ENCODE measurements at places on chromosomes 5 and 9.

- H3K4me1 ChIP-seq = no peaks in the 10 kb centered on the region
- H3K36me3 ChIP-seq = no peaks in the 10 kb centered on the region
- no peaks in the 10 kb centered on the region for H3K27me3 ChIP-seq
- H3K27ac ChIP-seq = no peak overlapping the region
Observed at GRCh38 chr5:156825688-156826087, 24.4 kb upstream of the PPP1R2B start.

DNA sequence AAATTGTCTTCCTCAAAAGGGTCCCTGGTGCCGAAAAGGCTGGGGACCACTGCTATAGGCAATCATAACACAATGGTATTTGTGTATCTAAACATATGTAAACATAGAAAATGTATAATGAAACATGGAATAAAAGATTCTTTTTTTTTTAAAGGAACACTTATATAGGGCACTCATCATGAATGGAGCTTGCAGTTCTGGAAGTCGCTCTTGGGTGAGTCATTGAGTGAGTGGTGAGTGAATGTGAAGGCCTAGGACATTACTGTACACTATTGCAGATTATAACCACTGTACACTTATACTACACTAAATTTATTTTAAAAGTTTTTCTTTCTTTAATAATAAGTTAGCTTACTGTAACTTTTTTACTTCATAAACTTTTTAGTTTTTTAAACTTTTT, 176.4 kb downstream of the ARRDC3 start:
- H3K27ac ChIP-seq = no peak overlapping the region
- H3K4me1 ChIP-seq = peaks cover 7% of the 10 kb centered on the region
- no peak overlapping the region for H3K4me3 ChIP-seq
- no peaks in the 10 kb centered on the region for H3K27me3 ChIP-seq
- no peak for DNase-seq

- no peaks in the 10 kb centered on the region for H3K4me1 ChIP-seq
- H3K27me3 ChIP-seq = no peaks in the 10 kb centered on the region
- no peak overlapping the region for H3K4me3 ChIP-seq
- H3K36me3 ChIP-seq = no peaks in the 10 kb centered on the region
- H3K27ac ChIP-seq = no peak overlapping the region
Observed at GRCh38 chr9:126773004-126773607, 31.7 kb upstream of the ZBTB43 start.

GRCh38 chr5:150904479-150905311, at the start of gene ZNF300:
Gene ZNF300 (minus strand): TSS chr5:150904980. CDS start chr5:150903155, 1,825 bp downstream.
- H3K4me3 ChIP-seq = peak within 1 kb of the TSS; percentile 63
- H3K4me1 ChIP-seq = no peaks in the 10 kb centered on the region
- DNase-seq = peak; percentile 88
- H3K36me3 ChIP-seq = no peaks in the 10 kb centered on the region

DNA sequence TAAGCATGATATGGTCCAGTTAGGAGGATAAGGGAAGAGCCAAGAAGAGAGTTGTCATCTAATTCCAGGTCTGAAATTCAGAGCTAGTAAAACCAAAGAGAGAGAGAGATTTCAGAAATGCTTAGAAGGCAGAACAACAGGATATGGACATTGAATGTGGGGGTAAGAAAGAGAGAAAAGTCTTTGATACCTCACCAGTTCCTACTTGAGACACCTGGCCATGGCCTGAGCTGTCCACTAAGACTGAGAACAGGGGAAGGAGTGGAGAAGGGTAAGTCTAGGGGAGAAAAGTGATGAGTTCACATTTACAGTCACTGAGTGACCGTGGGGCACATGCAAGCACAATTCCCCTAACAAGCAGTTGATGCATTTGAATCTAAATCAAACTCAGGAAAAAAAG, 35.5 kb downstream of the TIMD4 start:
- no peak overlapping the region for H3K27ac ChIP-seq
- no peaks in the 10 kb centered on the region for H3K36me3 ChIP-seq
- no peaks in the 10 kb centered on the region for H3K4me1 ChIP-seq
- DNase-seq = no peak

GRCh38 chr9:36194326-36195000, 3.7 kb downstream of the CLTA start:
- H3K36me3 ChIP-seq = no peaks in the 10 kb centered on the region
- no peaks in the 10 kb centered on the region for H3K27me3 ChIP-seq
- no peak overlapping the region for H3K4me3 ChIP-seq

GRCh38 chr5:17412760-17413671, 85.0 kb upstream of the TAF11L2 start:
- H3K4me3 ChIP-seq = no peak overlapping the region
- H3K4me1 ChIP-seq = no peaks in the 10 kb centered on the region
- no peak overlapping the region for H3K27ac ChIP-seq
- no peaks in the 10 kb centered on the region for H3K36me3 ChIP-seq
- H3K27me3 ChIP-seq = no peaks in the 10 kb centered on the region

DNA sequence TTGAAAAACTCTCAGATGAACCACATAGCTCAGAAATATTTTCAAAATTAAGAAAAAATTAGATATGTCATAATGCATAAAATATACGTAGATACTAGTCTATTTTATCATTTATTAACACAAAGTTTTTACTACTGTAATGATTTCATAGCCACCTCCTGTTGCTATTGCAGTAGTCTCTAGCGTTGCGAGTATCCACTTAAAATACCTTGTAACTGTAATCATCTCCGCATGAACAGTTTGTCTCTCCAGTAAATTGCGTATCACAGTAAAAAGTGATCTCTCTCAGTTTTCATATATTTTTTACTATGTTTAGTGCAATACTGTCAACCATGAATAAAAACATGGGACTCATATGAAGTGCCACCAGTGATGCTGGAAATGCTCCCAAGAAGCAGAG, 417.9 kb upstream of the ZNF462 start:
- no peak for DNase-seq
- no peak overlapping the region for H3K4me3 ChIP-seq
- H3K27ac ChIP-seq = no peak overlapping the region
- H3K4me1 ChIP-seq = no peaks in the 10 kb centered on the region

- no peak overlapping the region for H3K4me3 ChIP-seq
- no peak for DNase-seq
- no peaks in the 10 kb centered on the region for H3K36me3 ChIP-seq
- peaks cover 1% of the 10 kb centered on the region for H3K4me1 ChIP-seq
Observed at GRCh38 chr9:38019731-38020130, 49.3 kb downstream of the SHB start.

- no peaks in the 10 kb centered on the region for H3K4me1 ChIP-seq
- no peaks in the 10 kb centered on the region for H3K27me3 ChIP-seq
- H3K4me3 ChIP-seq = no peak overlapping the region
- no peaks in the 10 kb centered on the region for H3K36me3 ChIP-seq
- no peak overlapping the region for H3K27ac ChIP-seq
Observed at GRCh38 chr9:32398207-32398606, 13.8 kb downstream of the ACO1 start.

GRCh38 chr5:158212917-158213316, 354.0 kb upstream of the CLINT1 start:
- no peak overlapping the region for H3K27ac ChIP-seq
- H3K36me3 ChIP-seq = no peaks in the 10 kb centered on the region
- DNase-seq = no peak
- H3K4me1 ChIP-seq = no peaks in the 10 kb centered on the region

GRCh38 chr5:56700711-56701110, 114.6 kb upstream of the MAP3K1 start:
- H3K4me1 ChIP-seq = no peaks in the 10 kb centered on the region
- DNase-seq = no peak
- no peaks in the 10 kb centered on the region for H3K27me3 ChIP-seq

- no peaks in the 10 kb centered on the region for H3K27me3 ChIP-seq
- H3K4me1 ChIP-seq = no peaks in the 10 kb centered on the region
- H3K4me3 ChIP-seq = no peak overlapping the region
- DNase-seq = no peak
- no peak overlapping the region for H3K27ac ChIP-seq
- H3K36me3 ChIP-seq = no peaks in the 10 kb centered on the region
Observed at GRCh38 chr9:89679016-89679415, 74.2 kb downstream of the GADD45G start.

- no peaks in the 10 kb centered on the region for H3K27me3 ChIP-seq
- H3K4me1 ChIP-seq = no peaks in the 10 kb centered on the region
- DNase-seq = no peak
- no peak overlapping the region for H3K4me3 ChIP-seq
- H3K27ac ChIP-seq = no peak overlapping the region
Observed at GRCh38 chr9:83281306-83282255, 218.6 kb upstream of the RASEF start.

GRCh38 chr9:4574657-4575243, 84.5 kb downstream of the SLC1A1 start:
- no peak overlapping the region for H3K4me3 ChIP-seq
- H3K27me3 ChIP-seq = no peaks in the 10 kb centered on the region
- no peaks in the 10 kb centered on the region for H3K36me3 ChIP-seq
- no peak overlapping the region for H3K27ac ChIP-seq
- H3K4me1 ChIP-seq = no peaks in the 10 kb centered on the region
- DNase-seq = no peak

DNA sequence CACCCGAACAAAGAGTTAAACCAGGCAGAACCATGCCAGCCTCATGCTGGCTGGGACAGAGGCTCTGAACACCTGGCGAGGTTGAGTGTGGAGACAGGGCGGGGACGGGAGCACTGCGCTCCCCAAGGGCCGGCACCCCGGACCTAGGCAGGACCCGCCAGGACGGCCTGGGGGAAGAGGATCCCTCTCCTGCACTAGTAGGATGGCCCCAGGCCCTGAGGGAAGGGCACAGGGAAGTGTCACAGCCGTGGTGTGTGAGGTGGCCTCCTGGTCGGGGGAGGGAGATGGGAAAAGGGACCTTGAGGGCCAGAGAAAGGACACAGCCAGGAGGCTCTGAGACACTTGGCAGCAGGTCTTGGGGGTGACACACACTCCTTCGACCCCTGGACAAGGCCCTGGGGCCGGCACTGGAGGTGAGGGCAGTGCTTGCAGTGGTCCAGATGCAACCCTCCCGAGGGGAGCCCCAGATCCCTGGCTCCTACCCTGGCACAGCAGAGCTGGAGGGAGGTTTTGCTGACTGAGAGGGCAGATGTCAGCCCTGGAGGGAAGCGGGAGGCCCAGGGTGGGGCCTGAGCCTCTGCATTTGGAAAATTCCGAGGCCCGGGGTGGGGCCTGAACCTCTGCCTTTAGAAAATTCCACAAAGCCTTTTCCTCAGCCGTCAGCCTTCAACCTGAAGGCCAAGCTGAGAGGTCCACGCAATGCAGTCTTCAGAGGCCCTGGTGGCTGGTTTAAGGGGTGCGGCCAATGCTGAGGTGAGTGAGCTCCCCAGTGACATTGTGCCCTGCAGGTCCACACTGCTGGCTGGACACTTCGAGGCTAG, 24.8 kb upstream of the TERT start:
- no peaks in the 10 kb centered on the region for H3K4me1 ChIP-seq
- no peaks in the 10 kb centered on the region for H3K27me3 ChIP-seq
- H3K36me3 ChIP-seq = no peaks in the 10 kb centered on the region
- H3K27ac ChIP-seq = no peak overlapping the region
- no peak for DNase-seq

GRCh38 chr9:112065806-112066606, 109.1 kb downstream of the SUSD1 start:
- no peak for DNase-seq
- no peak overlapping the region for H3K4me3 ChIP-seq
- no peaks in the 10 kb centered on the region for H3K27me3 ChIP-seq
- peaks cover 2% of the 10 kb centered on the region for H3K4me1 ChIP-seq

GRCh38 chr5:72602696-72603685, 95.8 kb upstream of the ZNF366 start:
- H3K27me3 ChIP-seq = no peaks in the 10 kb centered on the region
- no peaks in the 10 kb centered on the region for H3K36me3 ChIP-seq
- H3K4me1 ChIP-seq = no peaks in the 10 kb centered on the region
- H3K4me3 ChIP-seq = no peak overlapping the region

DNA sequence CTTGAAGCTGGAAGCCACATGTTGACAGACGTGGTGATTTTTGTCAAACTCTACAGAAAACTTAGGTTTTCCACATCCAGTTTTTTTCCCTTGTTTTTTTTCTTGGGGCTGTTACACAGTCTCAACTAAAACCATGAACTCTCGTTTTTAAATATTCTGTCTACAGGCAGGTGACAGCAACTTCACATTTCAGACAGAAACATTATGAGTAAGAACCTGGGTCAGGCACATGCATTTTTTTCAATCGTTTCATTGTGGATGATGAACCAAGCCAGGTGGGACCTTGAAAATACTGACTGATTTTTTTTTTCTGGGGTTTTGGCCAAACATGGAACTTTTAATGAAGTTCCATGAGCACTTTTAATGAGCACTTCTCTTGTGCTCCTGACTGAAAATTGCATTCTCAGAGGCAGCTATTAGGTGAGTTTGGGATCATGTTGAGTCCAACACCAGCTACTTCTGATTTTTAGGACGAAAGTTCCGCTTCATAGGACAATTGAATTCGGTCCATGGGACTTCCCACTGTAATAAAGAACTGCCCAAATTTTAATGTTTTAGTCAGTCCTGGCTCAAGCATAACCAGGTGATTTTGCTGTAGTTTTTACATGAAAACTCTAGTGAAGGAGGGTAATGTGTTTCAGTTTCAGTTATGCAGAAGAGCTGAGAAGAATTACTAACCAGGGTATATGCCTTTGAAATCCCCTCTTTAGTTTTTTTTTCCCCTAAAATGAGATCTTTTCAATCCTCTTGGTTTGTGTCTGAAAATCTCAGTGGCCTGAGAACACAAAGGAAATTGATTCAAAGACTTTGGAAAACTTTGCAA, 93.2 kb upstream of the ADAMTS16 start:
- DNase-seq = no peak
- no peak overlapping the region for H3K27ac ChIP-seq
- no peak overlapping the region for H3K4me3 ChIP-seq
- no peaks in the 10 kb centered on the region for H3K27me3 ChIP-seq

DNA sequence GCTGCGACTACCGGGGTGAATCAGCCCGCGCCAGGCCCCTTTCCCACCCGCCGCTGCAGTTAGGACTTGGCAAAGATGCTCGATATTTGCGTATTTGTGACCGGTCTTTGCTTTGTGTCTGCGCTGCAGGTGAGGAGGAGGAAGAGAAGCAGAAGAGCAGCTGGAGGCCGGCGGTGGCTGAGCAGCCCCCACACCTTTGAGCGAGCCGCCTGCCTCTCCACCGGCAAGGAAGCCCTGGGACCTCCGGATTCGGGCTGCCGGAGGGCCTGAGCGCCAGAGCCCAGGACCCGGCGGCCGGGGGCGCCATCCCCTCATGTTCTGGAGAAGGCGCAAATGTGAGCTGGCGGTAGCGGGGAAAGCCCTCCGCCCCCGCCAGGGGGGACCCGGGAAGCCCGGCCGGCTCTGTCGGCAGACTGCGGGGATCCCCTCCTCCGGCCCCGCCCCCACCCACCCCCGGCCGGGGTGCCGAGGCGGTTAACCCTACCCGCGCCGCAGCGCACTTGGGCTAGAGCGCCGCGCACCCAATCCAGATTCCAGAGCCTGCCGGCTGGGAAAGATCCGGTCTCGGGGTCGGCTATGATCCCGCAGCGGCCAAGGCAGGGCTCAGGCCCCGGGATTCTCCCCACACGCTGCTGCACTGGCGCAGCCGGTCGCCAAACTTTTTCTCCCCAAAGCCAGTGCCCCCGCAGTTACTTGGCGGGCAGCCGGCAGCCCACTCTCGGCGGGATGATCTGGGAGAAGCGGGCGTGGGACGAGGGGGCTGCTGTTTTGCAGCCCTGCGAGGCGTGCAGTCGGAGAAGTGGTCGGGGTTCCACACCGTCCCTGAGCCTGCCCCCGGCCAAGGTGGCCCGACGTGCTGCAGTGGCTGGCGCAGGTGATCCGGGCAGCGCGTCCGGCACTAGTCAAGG, 800 bp upstream of the KCNN2 start:
- H3K4me1 ChIP-seq = no peaks in the 10 kb centered on the region
- peak overlapping the region; percentile 42 for H3K4me3 ChIP-seq
- peak; percentile 16 for DNase-seq
- peak overlapping the region; percentile 60 for H3K27ac ChIP-seq
